ENCODE measurements at places on chromosomes 12 and 14. TPM values are rescaled to one million over a fixed set of nuclear protein-coding genes. Genes with fewer than 3 reads are reported as not detected.

The HECTD4 gene
- total RNA-seq, result 23.1 TPM

The RNASE12 gene
- total RNA-seq, result not detected

The IL31 gene
- total RNA-seq, result not detected

The TMBIM4 gene
- 162 TPM for total RNA-seq

The C3AR1 gene
- total RNA-seq, result 1.6 TPM

GRCh38 chr14:105474483-105475268, at the start of gene CRIP2:
Gene CRIP2, plus strand, starts transcription at chr14:105474821. Its CDS starts 42 bp downstream, at chr14:105474863.
- peak; percentile 49 for ATAC-seq

DNA sequence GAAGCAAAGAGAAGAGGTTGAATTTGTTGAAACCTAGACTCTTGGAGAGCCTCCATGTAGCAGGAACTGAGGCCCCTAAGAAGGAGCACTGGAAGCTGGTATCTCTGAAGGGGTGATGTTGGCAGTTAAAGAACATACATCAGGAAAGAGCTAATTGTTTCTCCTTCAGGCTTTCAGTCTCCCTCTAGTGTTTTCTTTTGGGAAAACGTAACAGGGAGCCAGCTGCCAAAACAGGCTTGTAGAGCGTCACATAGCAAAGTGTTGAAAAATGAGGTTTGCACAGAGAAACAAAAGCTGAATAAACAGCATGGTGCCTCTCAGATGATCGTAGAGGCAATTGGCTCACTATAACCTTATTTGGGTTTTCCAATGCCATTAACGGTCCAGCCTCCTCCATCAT, 46.9 kb upstream of the CAND1 start:
- no peak for ATAC-seq

GRCh38 chr12:108442067-108442466, 73.0 kb upstream of the FICD start:
- ATAC-seq, result no peak

GRCh38 chr12:101592921-101593320, 1.9 kb upstream of the MYBPC1 start:
- ATAC-seq, result no peak

DNA sequence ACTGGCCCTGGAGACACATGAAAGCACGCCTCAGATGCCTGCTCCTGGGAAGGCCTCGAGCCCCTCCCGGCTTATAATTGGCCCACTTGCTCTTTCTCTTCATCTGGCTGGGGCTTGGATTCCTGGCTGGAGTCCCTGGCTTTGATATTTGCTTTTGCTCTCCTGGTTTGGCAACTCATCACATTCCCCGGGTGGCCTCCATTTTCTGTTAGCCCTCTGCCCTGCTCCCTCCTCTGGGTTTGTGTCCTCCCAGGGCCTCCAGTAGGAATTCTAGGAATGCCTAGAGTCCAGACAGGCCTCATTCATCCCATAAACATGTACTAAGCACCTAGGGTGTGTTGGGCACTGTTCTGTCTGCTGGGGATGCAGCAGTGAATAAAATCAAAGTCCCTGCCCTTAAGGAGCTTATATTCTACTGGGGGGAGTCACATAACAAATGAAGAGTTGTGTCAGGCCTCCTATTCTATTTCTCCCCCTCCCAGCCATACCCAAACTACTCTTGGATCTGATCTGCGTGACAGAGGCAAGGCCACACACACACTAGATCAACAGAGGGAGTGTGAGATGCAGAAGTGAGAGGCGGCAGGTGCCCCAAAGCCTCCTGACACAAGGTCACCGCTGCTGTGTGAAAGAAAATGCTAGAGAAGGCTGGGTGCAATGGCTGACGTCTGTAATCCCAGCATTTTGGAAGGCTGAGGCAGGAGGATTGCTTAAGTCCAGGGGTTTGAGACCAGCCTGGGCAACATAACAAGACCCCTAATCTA, 21.3 kb upstream of the TSPAN9 start:
- no peak for ATAC-seq

DNA sequence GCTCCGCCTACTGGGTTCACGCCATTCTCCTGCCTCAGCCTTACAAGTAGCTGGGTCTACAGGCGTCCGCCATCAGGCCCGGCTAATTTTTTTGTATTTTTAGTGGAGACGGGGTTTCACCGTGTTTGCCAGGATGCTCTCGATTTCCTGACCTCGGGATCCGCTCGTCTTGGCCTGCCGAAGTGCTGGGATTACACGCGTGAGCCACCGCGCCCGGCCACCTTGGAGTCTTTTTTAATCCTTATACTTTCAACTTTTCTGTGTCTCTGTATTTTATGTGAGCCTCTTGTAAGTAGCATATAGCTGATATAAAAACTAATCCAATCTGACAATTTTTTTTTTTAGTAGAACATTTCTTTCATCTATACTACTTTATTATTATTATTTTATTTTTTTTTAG, 15.6 kb downstream of the HSD17B6 start:
- no peak for ATAC-seq

DNA sequence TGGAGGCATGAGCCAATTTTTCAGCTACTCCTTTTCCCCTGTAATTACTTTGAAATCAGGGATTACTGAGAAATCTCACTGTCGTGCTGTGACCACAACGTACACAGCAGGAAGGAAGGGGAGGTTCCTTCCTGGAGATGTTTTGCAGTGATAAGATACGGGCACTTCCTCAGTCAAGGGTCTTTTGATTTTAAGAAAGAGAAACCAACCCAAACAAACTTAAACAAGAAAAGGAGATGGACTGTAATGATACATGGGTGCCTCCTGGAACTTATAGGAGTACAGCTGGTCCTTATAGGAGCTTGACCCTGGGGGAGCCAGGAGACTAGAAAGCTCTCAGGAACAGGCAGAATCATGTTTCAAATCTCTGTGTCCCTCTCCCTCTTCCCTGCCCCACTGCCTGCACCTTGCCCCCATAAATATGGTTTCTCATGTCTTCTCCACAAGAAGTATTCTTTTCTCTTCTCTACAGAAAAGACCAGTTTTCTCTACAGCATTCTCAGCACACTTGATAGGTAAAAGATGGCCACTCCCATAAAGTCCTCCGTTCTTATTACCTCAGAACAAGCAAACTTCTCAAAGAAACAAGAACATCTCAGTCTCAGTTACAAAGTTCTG, 281.1 kb upstream of the AMIGO2 start:
- ATAC-seq, result no peak

DNA sequence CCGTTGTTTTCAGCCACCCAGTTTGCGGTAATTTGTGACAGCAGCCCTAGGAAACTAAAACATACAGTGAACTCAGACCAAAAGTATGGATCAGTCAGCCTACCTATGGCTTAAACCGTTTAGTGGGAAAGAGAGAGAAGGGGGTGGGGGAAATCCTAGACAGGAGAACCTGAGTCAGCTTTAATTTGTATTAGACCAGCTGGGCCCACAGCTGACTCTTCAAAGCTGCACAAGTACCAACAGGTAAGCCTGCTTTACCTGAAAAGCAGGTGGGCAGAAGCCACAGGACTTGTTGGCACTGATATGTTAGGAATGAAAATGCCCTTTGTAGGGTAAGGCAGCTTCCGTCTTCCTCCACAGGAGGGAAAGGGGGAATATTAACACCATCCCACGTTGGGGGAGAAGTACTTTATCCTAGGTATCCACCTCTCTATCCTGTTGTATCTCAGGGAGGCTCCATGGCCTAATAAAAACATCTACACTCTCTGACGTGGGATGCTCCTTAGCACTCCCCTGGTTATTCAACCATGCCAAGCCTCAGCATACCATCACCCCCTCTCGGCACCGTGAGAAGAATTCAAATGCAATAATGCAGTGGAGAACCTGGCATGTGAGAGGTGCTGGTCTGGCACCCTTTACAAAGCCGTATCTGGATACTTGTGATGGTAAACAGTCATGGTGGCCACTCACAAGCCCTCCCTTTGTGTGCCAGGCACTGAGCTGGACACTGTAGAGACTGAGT, 70.3 kb downstream of the STON2 start:
- ATAC-seq, result no peak

GRCh38 chr12:10067264-10067663, 31.5 kb downstream of the CLEC1A start:
- ATAC-seq, result no peak

- ATAC-seq, result no peak
Observed at GRCh38 chr12:85872497-85873091, 1.5 kb upstream of the NTS start.

GRCh38 chr14:61233436-61233956, 47.6 kb downstream of the TMEM30B start:
- ATAC-seq, result no peak

DNA sequence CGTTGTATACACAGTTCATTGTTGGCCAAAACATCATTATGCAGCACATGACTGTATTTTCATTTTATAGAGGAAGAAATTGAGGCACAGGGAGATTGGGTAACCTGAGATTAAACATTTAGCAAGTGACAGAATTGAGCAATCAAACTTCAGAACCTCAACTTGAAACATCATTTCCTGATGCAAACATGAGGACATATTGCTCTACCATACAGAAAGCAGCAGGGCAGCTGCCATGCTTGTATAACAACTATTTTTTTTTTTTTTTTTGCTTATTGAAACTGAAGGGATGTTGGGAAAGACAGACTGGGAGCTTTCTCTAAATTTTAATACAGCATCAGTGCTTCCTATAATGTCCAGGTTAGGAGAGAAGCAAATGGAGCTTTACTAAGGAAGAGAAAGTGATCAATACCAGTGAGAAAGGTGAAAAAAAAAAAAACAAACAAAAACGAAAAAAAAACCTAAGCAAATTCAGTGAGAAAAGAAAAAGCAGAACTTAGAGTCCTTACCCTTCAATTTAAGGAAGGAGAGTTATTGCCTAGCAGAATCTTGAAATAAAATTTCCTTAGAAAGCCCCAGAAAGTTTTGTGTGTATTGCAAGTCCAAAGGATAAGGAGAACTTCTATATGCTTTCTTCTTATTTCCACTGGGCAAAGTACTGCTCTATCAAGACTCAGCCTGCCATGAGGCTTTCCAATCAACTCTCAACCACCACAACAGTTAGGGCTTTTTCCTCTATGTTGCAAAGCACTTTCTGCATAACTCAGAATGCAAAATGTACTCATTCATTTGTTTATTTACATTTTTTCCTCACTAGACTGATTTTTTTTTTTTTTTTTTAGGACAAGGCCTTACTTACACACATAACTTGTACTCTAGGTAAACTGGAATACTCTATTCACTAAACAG, 21.6 kb downstream of the BTG1 start:
- ATAC-seq, result no peak

- ATAC-seq, result no peak
Observed at GRCh38 chr14:35879151-35879648, 53.1 kb downstream of the BRMS1L start.

GRCh38 chr14:102481791-102482238, 27.8 kb downstream of the ANKRD9 start:
- no peak for ATAC-seq

- no peak for ATAC-seq
Observed at GRCh38 chr12:69136931-69137613, 102.3 kb upstream of the CPSF6 start.

All from gastroesophageal sphincter (tissue), 4 donors.